ENCODE measurements at places on chromosomes 11 and 22. TPM values are rescaled to one million over a fixed set of nuclear protein-coding genes. Genes with fewer than 3 reads are reported as not detected.

MISFA gene
- not detected for total RNA-seq

FADS1 gene
- 20.4 TPM for total RNA-seq

CLCF1 gene
- total RNA-seq = 39.7 TPM

C11orf86 gene
- total RNA-seq = not detected

THRSP gene
- 15.8 TPM for total RNA-seq

RIC3 gene
- total RNA-seq = 11.9 TPM

KCNJ5 gene
- total RNA-seq = 12.1 TPM

JHY gene
- total RNA-seq = 8.2 TPM

ZNF280B gene
- total RNA-seq = 0.32 TPM

MYOD1 gene
- total RNA-seq = not detected

UBQLNL gene
- total RNA-seq = 1.7 TPM
